H1 (cell line): ENCODE measurements at places on chromosomes 2 and 18.

- no peak for DNase-seq
Measured at GRCh38 chr18:24027156-24027827, 12.7 kb downstream of the TTC39C start.

DNA sequence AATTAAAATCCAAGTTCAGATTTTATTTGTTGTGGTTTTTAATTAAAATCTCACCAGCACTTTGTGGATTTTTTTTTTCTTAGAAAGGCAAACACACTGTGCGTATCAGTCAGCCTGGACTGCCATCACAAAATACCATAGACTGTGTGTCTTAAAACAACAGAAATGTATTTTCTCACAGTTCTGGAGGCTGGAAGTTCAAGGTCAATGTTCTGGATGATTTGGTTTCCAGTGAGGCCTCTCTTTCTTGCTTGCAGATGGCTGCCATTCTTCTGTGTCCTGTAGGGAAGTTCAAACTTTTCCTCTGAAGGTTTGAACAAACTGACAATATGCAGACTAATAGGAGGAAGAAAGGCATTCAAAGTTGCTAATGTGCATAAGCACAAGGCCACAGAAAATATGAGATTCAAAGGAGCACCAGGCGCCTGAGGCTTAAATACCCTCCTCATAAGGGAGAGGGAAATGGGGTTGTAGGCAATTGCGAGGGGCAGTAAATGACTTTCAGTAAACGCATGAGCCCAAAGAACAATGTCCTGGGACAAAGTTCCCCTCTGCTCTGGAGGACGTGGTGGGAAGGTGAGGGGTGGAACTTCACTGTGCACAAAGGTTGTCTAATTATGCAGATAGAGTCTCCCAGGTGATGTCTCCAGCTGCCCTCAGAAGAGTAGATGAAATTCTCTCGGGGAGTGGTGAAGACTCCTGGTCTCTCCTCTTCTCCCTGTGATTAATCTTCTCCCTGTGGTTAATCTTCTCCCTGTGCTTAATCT, 26.5 kb upstream of the KCNF1 start:
- DNase-seq, result no peak

- DNase-seq, result no peak
Measured at GRCh38 chr2:186405842-186406241, 80.2 kb upstream of the ZC3H15 start.

GRCh38 chr2:235139956-235140800, 188.4 kb downstream of the SH3BP4 start:
- DNase-seq, result peak; percentile 32

GRCh38 chr2:181682026-181682789, 1.9 kb upstream of the NEUROD1 start:
- no peak for DNase-seq

DNA sequence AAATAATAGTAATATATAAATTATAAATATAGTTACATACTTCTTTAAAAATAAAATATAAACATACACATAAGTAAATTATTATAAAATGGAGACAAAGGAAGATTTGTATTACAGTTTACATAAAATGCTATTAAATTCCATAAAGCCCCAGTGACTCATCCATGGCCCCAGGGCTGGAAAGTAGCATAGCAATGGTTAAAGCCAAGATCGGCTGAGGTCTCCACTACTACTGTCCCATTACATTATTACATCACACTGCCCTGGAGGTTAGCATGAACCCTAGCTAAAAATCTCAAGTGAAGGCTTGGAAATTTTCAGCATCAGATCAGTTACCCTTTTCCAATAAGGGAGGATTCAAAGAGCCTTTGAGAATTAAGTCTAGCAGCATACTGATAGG, 936.2 kb downstream of the DSC3 start:
- no peak for DNase-seq

GRCh38 chr2:231883468-231883881, 42.7 kb downstream of the NPPC start:
- no peak for DNase-seq

DNA sequence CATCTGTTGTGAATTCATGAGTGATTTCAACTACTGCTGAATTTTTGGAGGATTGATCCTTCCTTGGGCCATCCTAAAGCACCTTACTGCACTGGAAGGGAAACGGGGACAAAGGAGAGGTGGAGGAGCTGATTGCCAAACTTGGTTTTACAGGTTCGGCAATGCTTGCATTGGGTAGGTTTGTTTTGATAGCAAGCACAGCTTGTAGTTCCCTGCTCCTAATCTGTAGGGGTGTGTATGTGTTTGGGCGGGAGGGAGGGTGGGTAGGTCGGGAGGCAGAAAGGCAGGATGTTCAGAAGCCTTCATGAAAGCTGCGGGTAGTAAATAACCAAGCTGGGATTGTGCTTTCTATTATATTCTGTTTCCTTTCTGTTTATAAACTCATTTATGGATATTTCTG, 24.6 kb downstream of the PHLPP1 start:
- DNase-seq, result no peak

- no peak for DNase-seq
Measured at GRCh38 chr2:141828761-141829160, 302.1 kb downstream of the LRP1B start.

GRCh38 chr18:41646915-41647620, 308.0 kb upstream of the PIK3C3 start:
- DNase-seq, result no peak

- DNase-seq, result no peak
Measured at GRCh38 chr2:217746808-217747207, 256.0 kb downstream of the TNS1 start.

- no peak for DNase-seq
Measured at GRCh38 chr2:236093134-236093533, 75.1 kb downstream of the GBX2 start.

DNA sequence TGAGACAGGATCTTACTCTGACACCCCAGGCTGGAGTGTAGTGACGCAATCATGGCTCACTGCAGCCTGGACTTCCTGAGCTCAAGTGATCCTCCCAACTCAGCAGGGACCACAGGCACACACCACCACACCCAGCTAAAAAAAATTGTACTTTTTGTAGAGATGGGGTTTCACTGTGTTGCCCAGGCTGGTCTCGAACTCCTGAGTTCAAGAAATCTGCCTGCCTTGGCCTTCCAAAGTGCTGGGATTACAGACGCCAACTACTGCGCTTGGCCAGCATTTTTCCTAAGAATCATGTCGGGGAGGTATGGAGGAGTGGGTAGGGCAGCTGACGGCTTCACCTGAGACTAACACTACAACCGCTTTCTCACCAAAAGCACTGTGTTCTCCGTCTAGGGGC, 50.4 kb downstream of the CYP26B1 start:
- DNase-seq, result no peak

DNA sequence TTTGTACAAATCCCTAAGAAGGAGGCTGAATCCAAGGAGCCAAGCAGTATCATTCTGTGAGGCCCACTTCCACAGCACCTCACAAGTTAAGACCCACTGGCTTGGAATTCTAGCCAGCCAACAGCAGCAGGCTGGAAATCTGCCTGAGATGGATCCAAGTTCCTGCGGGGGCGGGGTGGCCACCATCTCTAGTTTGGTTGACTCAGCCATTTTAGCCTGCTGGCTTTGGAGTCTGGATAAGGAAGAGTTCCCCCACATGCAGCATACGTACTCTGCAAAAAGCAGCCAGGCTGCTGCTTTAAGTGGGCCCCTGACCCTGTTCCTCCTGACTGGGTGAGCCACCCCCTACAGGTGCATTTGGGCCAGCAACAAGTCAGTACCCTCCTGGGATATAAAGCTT, 65.2 kb downstream of the FARP2 start:
- no peak for DNase-seq

DNA sequence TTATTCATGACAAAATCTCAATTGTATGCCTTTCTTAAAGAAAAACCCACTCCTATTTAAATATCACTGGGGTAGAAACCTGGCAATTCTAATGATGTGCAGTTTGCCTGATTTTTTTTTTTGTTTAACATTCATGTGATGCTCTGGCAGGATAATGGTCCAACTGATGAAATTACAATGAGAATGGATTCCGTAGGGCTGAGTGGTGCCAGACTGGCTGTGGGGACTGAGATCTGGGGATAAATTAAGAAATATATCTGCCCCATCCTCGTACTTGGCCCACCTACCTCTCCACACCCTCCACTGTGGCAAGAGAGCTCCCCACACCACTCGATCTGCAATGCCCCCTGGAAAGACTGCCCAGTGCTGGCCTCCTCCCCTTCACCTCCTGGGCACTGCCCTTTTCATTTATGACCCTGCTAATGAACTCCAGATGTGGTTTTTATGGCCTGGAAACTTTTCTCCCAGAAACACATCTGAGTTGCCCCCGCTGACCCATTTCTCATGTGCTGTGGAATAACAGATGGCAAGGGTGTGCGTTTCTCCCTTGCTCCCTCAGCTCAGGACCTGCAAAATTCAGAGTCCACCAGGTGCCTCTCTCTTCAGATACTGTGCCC, 33.0 kb upstream of the RPL37A start:
- DNase-seq, result no peak
